ENCODE measurements at places on chromosomes 12 and 14.
A peak's percentile ranks its signal among the peaks of the same experiment; 100 is the strongest.

GRCh38 chr12:1797011-1797901 is 23.1 kb upstream of the LRTM2 start:
- DNase-seq, result peak; percentile 36

- no peak for DNase-seq
These were observed 36.8 kb upstream of the TMPO start for GRCh38 chr12:98478606-98479005.

DNA sequence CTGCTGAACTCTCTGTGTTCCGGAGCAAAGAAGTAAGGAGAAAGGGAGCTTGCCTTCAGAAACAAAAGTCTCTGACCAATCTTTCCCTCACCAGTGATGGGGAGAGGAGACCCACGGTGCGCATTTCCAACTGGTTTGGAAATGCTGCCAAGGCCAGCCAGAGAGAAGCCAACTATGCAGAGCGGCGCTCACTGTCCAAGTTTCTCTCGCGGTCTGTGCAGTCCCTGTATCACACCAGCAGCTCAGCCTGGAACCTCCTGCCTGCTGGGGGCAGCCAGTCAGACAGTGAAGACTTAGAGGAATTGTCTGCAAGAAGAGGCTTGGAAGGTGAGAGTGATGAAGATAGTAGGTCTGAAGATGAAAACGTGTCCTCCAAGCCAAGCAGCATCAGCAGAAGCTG is 206.2 kb downstream of the NAV3 start:
- no peak for DNase-seq

DNA sequence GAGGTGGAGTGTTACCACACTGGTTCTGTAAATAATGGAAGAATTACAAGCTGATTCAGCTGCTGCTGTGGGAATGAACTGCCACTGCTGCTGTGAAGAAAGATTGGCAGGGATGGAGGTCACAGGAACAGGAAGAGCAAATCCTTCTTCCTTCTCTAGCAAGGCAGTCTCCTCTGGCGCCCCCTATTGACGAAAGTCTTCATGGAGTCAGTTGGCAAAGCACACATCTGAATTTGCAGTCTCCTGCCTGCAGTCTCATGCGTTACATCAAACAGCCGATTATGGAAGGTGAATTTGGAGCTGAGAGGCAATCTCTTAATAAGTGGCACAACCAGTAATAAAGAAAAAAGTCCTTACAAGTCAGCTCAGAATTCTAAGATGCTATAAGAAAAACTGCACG is 106.0 kb upstream of the TMTC1 start:
- DNase-seq, result peak; percentile 2

- no peak for DNase-seq
These were observed 84.5 kb downstream of the GPR65 start for GRCh38 chr14:88089445-88089844.

DNA sequence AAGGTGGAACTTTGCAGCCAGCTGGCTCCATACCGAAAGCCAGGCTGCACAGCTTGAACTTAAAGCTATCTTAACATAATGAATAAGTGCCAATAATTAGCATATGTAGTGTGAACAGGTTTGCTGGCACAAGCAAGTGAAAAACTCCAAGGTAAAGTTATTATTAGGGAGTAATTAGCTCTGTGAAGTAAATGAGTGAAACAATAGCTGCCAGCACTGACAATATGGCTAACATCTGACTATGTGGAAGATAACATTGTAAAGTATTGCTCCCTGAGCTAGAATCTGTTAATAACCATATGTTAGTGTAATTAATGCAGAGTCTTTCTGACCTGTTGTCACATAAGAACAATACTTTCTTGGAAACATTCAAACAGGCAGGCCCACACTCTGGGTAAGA is 246.4 kb downstream of the SOX5 start:
- DNase-seq, result no peak

DNA sequence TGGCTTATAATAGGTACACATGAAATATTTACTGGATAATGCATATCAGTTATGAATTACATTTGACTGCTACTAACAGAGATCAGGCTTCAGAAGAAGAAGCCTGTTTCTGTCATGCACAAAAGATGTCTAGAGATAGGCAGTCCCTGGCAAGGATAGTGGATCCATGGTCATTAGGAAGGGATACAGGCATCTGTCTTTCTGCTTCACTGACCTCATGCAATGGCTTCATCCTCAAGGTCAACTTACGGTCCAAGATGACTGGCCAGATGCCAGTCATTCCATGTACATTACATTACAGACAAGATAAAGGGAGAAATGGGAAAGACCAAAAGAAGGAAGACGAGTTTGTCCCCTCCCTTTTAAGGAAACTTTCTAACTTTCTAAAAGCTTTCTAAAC is 94.0 kb downstream of the NUAK1 start:
- no peak for DNase-seq

GRCh38 chr12:92911339-92911738 is 17.8 kb downstream of the EEA1 start:
- no peak for DNase-seq

GRCh38 chr12:5154091-5154490 is 110.4 kb downstream of the KCNA5 start:
- DNase-seq, result no peak

DNA sequence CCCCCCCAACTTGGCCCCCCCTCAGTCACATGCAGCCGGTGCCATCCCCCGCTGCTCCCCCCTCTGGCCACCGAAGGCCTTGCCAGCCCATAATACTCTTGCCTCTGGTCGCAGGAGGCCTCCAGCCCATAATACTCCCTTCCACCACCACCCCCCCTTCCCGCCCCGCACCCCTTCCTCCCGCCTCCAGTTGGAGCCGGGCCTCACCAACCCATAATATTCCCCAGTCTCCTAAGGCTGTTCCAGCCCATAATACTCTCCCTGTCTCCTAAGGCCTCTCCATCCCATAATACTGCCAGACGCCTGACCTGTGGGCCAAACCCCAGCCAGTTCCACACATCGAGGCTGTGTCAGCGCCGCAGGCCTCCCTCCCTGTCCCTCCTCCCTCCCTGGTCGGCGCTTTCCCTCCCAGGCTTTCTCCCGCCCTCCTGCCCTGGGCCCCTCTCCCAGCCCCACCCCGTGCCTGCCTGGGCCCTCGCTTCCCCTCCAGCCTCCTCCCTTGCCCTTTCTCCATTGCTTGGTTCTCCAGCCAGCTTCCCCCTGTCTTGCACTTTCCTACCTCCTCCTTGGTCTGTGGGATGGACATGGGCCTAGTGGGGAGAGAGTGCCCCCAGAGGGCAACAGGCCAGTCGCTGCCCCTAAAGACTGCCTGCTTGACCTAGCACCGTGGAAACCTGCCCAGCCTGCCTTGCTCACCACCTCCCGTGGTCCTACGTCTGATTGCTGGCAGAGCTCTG is 6.8 kb upstream of the CHD4 start:
- DNase-seq, result no peak

- no peak for DNase-seq
These were observed 85.0 kb downstream of the SYNE3 start for GRCh38 chr14:95431199-95432143.

DNA sequence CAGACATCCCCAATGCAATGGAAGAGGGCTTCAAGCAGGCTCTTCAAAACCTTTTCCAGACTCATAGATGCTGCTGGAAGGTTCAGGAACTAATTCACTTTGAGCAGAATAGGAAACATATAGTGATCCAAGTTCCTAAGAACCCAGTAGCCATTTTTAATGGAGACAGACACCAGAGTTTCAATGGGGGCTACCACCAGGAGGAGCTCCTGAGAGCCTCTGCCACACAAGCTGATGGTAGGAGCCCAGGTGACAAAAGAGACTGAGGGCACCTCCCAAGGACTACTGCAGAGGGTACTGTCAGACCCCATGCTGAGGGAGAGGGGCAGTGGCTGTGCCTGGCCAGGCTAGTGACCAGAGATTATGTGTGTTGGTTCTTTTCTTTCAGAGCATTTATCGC is 45.9 kb downstream of the IFNG start:
- peak; percentile 37 for DNase-seq

Data from stimulated activated CD8-positive, alpha-beta memory T cell treated with anti-CD3 and anti-CD28 coated beads, Interleukin-7, amount 100 ng/mL, for 48 hours (primary cell).